Stimulated activated CD4-positive, alpha-beta T cell treated with anti-CD3 and anti-CD28 coated beads, Interleukin-4, amount 100 ng/mL, for 1 hour (primary cell): ENCODE measurements at places on chromosomes 4 and X.

- no peak for DNase-seq
These were observed 18.4 kb upstream of the RFC1 start for GRCh38 chr4:39384563-39384962.

DNA sequence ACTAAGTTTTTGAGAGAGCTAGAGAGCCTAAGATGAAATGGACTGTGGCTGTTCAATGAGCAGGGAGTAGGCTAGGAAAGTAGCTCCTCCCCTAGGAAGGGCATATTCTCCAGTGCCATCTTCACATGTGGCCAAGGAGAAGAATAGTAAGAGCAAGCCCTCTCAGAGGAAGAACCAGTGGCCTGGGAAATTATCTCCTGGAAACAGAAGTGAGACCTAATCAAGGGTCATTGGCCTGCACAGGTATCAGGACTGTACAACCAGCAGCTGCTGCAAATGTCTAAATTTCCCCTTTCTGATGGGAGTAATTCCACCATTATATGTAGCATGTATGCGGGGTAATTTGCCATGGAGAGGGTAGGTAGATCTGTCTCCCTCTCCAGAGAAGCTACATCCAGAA is 334.8 kb upstream of the RASGEF1B start:
- no peak for DNase-seq

GRCh38 chr4:95985791-95986550 is 146.1 kb downstream of the PDHA2 start:
- DNase-seq: no peak

GRCh38 chr4:40388239-40388638 is 53.1 kb downstream of the CHRNA9 start:
- DNase-seq: no peak

DNA sequence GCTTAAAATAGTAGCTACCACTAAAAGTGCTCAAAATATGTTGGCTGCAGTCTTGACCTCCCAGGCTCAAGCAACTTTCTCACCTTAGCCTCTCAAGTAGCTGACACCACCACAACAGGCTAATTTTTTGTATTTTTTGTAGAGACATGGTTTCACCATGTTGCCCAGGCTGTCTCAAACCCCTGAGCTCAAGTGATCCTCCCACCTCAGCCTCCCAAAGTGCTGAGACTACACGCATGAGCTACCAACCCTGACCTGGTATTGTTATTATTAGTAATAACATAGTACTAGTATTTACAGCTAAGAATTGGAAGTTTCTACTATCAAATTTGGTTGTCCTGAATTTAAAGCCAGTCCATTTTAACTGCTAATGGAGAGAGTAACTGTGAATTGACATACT is 18.0 kb downstream of the STAP1 start:
- DNase-seq: no peak

GRCh38 chr4:119597377-119597776 is 31.2 kb downstream of the PDE5A start:
- DNase-seq: no peak

DNA sequence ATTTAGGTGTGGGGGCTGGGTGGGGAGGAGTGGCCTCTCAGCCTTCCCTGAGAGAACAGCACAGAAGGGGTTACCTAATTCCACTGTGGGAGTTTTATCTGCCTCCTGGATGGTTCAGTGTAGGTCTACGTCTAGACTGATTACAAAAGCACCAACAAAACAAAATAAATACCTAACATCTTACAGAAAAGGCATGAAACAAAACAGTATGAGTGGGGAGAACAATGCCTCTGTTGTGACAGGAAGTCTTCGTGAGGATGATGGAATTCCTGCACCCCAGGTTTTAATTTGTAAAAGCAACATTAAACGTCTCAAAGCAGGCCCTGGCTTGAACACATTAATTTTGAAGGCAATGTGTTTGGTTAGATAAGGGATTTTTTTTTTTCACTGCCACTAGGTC is 112.1 kb upstream of the GPC4 start:
- no peak for DNase-seq

DNA sequence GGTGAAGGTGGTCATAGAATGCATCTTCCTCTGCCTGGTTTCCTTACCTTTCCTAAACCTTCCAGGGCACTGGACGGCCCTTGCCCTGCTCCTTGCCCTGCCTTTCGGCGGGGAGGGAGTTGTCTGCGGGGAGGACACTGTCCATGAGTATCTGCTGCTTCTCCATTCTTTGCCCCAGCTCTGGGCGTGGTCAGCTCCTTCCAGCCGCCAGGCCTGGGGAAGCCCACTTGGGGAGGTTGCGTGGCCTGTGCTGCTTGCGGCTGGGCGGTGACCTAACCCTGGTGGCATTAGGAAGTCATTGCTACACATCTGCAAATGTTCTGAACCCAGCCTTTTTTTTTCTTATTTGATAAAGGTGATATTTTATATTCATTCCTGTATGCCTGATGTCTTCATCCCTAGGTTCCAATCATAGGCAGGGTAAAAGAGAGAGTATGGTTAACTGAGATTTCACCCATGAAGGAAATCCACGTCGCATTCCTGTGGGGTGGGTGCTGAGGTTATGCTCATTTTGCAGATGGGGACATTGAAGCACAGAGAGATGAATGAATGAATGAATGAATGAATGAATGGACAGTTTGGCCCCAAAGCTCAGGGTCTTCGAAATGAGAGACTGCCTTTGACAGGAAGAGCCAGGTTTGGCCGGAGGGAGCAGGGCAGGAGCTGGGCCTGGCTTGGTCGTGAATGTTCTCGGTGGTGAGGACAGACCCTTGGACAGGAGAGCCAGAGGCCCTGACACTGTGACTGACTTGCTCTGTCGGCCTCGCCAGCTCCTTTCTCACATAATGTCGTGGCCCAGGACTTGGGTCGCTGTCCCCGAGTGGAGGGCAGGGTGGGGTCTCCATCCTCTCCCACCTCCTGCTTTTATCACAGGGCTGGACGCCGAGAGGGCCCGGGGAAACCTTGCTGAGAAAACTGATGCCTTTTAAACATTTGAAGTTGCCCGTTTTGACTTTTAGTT is 57.8 kb upstream of the GPR78 start:
- DNase-seq: no peak

- no peak for DNase-seq
These were observed 956.1 kb downstream of the ADGRL3 start for GRCh38 chr4:62156205-62156604.

DNA sequence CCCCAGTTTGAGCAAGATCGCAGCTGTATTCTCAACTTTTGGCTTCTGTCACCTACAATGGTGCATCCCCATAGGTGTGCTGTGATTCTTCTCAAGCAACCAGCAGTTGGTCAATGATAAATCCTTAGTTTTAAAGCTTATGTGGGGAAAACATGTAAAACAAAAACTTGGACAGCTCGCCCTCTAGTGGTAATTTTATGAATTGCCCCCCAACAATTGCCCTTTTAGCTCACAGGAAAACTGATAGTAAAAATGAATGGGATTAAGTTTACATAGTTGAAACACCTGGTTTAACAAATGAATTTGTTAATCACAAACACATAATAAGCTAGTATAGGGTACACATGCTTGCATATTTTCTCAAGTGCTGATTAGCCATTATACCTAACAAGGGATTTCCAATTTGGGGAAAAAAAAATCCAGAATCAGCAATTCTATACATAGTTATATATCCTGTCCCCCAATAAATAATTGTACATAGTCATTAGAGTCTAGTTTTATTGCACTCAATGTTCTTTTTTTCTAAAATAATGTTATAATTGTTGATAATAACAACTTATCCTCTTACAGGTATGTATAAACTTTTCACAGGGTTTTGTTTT is 30.1 kb downstream of the TEX13A start:
- no peak for DNase-seq

DNA sequence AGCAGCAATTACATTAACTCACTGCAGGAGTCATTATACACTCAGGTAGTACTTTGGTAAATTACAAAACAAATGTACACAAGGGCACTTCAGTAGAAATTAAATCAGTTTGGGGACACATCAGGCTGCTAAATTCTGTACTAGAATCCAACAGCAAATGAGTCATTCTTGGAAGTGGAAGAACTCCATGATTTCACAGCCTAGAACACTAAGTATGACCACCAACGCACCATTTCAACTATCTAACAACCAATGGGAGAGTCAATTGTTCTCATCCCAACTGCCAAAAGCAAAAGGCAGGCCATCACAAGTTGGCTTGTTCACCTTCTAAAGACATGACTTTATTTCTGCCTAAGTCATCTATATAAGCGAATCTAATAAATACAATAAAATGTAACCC is 26.6 kb downstream of the PPM1K start:
- no peak for DNase-seq

DNA sequence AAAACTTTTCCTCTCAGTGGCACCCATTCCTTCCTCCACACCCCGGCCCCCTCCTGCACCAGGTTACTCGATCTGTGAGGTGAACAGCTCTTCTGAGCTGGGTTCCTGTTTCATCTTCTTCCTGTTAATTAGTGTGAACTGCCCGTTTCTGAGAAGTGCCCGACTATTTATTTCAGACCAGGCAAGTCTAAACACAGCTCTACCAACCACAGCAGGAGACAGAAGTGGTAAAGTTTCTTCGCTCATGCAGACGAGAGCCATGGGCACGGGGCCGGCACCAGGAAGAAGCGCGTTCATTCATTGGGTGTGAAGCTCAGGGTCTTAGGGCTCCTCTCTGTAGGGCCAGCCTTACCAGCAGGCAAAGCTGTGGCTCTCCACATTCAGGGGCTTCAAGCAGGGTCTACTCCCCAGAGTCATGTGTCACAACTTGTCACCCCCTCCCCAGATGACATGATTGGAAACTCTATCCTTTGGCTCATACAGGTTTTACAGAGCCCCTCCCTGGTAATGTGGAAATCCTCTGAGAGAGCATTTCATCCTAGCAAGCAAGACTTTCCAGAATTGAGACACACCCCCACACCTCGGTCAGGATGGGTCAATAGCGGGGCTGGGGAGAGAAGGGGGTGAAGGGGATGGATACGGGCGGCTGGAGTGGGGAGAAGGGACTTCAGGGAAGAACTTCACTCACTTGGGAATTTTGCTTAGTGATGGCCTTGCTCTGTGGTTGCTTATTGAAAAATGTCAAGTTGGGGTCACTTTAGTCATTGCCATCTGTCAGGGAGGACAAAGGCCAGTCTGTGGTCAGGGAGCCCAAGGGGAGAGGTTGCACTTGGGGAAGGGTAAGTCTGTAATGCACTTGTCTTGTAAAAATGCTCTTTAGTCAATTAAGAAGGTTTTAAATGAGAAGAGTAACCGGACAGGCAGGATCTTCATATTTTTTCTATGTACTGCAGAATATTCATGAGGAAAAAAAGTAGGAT is 121.6 kb upstream of the TRIM2 start:
- DNase-seq: no peak

GRCh38 chrX:131874300-131874699 is 148.8 kb upstream of the STK26 start:
- no peak for DNase-seq

- DNase-seq: no peak
These were observed 41.7 kb downstream of the DCUN1D4 start for GRCh38 chr4:51884606-51885005.

- peak; percentile 85 for DNase-seq
These were observed at the start of gene PKD2 for GRCh38 chr4:88007304-88008121. PKD2 (plus strand) TSS chr4:88007635; CDS start chr4:88007734, 99 bp downstream.

- DNase-seq: no peak
These were observed 11.0 kb upstream of the DUSP9 start for GRCh38 chrX:153635788-153636668.

- no peak for DNase-seq
These were observed 101.2 kb downstream of the NCAPG start for GRCh38 chr4:17912011-17912410.

DNA sequence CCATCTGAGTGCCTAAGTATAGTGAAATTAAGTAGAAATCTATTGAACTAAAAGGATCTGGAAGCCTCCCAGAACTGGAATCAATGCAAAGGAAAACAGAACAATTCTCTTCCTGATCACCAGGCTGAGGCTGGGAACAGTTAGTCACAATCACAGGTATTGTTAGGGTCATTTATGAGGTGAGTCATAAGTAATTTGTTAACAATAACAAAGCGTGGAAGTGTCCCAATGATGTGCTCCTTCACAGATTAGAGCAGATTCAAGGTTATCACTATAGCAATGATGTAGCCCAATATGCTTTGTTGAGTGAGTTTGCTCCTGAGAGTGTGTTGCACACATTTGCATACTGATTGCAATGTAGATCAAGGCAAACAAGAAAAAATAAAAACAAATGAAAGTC is 228.1 kb downstream of the ZNF674 start:
- no peak for DNase-seq

DNA sequence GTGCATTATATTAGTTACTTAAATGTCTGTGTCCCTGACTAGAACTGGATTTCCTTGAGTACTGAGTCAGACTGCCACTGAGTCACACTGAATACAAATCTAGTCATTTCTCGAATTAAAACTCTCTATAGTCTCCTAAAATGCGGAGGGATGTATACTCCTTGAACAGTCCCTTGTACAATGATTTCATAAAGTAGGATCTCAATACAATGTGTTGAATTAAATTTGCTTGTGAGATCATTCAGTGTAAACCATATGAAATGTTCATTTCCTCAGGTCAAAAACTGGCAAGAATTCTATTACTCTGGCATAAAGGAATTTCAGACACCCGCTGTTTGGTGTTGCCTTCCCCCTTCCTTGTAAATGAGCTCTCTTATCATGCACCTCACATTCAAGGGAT is 17.5 kb upstream of the FAM241A start:
- no peak for DNase-seq

GRCh38 chr4:100356172-100356571 is 161.7 kb downstream of the EMCN start:
- DNase-seq: no peak

DNA sequence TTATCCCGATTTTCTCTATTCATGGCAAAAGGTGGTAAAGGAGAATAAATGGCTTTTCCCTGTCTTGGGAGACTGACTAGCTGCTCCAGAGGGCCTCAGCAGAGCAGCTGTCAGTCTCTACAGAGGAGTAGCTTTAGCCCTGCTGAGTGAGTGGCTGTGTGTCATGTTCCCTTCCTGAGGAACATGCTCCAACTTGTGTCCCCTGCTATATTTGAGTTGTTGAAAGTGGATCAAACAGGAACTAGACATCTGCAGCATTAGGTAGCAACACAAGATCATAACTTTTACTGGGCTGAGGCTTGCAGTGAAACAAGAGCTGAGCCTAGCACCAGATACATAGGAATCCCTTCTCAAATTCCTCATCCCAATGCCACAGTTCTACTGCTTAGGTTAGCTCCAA is 26.7 kb upstream of the PLAC1 start:
- DNase-seq: no peak

GRCh38 chrX:137362583-137362982 is 203.3 kb upstream of the ZIC3 start:
- no peak for DNase-seq

DNA sequence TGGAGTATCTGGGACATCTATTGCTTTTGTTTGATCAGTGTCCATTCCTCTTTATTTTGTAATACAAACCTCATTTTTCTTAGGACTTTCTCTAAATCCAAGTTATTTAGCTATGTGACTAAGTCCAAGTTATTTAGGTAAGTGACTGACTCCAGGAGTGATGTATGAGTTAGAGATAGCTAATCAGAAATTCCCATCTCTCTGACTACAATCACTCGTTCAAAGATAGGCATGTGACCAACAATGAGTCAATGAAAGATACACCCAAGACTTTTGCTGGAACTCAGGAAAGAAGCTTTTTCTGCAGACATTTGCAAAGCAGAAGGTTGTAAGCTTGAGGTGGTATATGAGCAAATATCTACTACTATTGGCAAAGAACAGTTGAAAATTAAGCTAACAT is 72.5 kb upstream of the KCNIP4 start:
- DNase-seq: no peak

- no peak for DNase-seq
These were observed 1.3 kb downstream of the SLC9A7 start for GRCh38 chrX:46757593-46757992.

- no peak for DNase-seq
These were observed 190.4 kb downstream of the ARAP2 start for GRCh38 chr4:36053930-36054329.
